Muscle of leg (tissue), 16 donors: ENCODE measurements at places on chromosomes 3 and 15. TPM values are rescaled to one million over a fixed set of nuclear protein-coding genes. Genes with fewer than 3 reads are reported as not detected.

ADGRG7 gene
- not detected for total RNA-seq

KNSTRN gene
- total RNA-seq = 22.2 TPM

INSYN1 gene
- 5.7 TPM for total RNA-seq

IL16 gene
- total RNA-seq = 3.9 TPM

OXTR gene
- total RNA-seq = 0.53 TPM

ALPK3 gene
- 35.9 TPM for total RNA-seq

SH3GL3 gene
- total RNA-seq = 8.6 TPM

MAGEL2 gene
- total RNA-seq = 9.2 TPM

DNAJC19 gene
- total RNA-seq = 34.7 TPM

ANKRD63 gene
- total RNA-seq = 0.22 TPM

APPL1 gene
- 60.3 TPM for total RNA-seq

CIP2A gene
- 11.8 TPM for total RNA-seq

NAA80 gene
- total RNA-seq = 5.1 TPM

AP3B2 gene
- total RNA-seq = 0.18 TPM

DNAH12 gene
- total RNA-seq = 0.58 TPM

PXK gene
- total RNA-seq = 17.7 TPM

GRCh38 chr15:48939648-48940047 is 24.1 kb downstream of the SHC4 start:
- no peaks in the 10 kb centered on the region for H3K27me3 ChIP-seq
- no peak overlapping the region for H3K4me3 ChIP-seq
- H3K36me3 ChIP-seq = no peaks in the 10 kb centered on the region
- no peaks in the 10 kb centered on the region for H3K4me1 ChIP-seq

DNA sequence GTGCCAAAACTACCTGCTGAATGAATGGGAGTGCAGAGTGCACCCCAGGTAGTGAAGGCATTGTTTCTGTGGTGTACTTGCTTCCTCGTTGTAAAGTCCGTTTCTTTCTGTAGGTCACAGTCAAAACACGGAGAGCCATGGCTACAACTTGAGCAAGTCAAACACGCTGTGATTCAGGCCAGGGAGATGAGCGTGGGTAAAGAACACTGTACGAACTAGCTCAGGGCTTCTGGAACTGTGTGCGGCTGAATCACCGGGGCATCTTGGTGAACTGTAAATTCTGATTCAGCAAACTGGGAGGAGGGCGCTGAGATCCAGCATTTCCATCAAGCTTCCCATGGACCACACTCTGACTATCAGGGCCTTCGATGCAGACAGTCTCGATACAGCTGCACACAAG is 5.0 kb upstream of the TNK2 start:
- no peaks in the 10 kb centered on the region for H3K36me3 ChIP-seq
- H3K27ac ChIP-seq = no peak overlapping the region
- peaks cover 11% of the 10 kb centered on the region for H3K27me3 ChIP-seq

DNA sequence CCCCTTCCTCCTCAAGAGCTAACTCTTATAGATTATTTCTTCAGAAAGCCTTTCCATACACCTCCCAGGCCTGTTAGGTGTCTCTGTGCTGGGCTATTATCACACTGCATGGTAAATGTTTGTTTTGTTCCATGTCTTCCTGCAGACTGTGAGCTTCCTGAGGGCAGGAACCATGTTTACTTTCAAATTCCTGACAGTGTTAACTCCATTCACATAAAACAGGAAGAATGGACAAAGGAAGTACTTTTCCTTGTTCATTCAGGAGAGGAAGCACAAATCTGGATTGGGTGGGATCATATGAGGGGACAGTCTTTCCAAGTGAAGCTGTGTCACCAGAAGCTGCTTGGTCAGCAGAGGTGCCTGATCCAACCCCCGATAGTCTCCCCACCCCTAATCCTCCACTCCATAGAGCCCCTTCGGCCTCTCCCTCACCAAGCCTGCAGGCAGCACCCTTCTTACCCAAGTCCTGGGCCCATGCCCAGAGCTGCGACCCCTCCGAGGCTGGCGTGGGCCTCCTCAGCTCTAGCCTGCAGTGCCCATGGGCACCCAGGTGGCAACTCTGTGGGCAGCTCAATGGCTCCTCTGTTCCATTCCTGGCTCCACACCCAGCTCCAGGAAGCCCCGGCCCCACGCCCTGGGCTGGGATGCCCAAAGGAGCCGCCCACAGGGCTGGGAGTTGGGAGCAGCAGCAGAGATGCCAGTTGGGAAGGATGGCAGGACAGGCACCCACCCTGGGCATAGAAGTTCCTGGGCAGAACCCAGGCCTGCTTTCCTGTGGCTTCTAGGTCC is 6.9 kb downstream of the SHF start:
- no peak overlapping the region for H3K4me3 ChIP-seq
- H3K4me1 ChIP-seq = peaks cover 32% of the 10 kb centered on the region
- no peak for DNase-seq
- no peak overlapping the region for H3K27ac ChIP-seq

- no peaks in the 10 kb centered on the region for H3K27me3 ChIP-seq
- no peak for DNase-seq
- H3K27ac ChIP-seq = no peak overlapping the region
Observed at GRCh38 chr3:79424811-79425210, 343.0 kb downstream of the ROBO1 start.

DNA sequence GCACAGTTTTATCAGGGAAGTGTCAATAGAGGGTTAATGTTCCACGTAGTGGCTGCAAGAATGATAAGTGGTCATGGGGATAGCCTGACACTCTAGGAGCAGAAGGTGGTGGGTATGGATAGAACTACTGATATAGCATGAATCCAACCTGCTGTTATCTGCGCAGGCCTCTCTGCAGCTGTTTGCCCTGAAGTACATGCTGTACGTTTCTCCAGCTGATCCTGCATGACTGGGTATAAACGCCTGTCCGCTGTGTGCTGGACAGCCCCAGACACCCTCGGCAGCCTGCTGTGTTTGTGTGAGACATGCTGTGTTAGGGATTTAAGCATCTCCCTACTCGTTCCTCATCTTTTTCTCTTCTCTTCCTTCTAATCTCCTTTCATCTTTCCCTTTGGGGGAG is 87.1 kb downstream of the LPP start:
- H3K27me3 ChIP-seq = no peaks in the 10 kb centered on the region
- H3K27ac ChIP-seq = peak overlapping the region; percentile 62
- peaks cover 5% of the 10 kb centered on the region for H3K4me1 ChIP-seq
- H3K4me3 ChIP-seq = no peak overlapping the region
- DNase-seq = peak; percentile 75

- no peak overlapping the region for H3K4me3 ChIP-seq
- DNase-seq = no peak
- H3K4me1 ChIP-seq = no peaks in the 10 kb centered on the region
- H3K27ac ChIP-seq = no peak overlapping the region
- no peaks in the 10 kb centered on the region for H3K27me3 ChIP-seq
Observed at GRCh38 chr3:173870976-173871375, 473.4 kb downstream of the NLGN1 start.

- H3K36me3 ChIP-seq = no peaks in the 10 kb centered on the region
- H3K27ac ChIP-seq = no peak overlapping the region
- H3K27me3 ChIP-seq = no peaks in the 10 kb centered on the region
- no peaks in the 10 kb centered on the region for H3K4me1 ChIP-seq
- no peak for DNase-seq
Observed at GRCh38 chr3:6168256-6168655, 692.7 kb upstream of the GRM7 start.

DNA sequence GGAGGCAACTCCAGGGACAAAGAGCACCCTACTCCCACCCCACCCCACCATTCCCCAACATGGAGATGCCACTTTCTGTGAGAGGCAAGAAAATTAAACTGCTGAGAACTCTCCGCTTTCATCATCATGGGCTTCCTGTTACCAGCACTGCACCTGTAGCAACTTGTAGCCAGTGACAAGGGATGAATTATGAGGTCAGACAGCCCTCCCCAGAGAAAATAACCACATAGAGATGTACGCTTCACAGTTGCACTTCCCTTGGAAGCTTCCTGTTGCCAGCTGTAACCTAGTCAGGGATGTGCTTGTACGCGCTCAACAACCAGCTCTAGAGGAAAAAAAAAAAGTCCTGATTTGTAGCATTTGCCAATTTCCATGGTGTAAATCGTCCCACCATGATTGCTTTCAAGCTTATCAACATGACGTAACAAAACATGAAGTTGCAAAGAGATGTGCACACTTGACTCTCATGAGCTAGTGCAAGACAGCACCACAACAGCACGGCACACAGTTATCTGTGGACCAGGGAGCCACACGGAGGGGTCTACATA is 145.4 kb downstream of the RAB11A start:
- H3K27me3 ChIP-seq = peaks cover 7% of the 10 kb centered on the region
- H3K4me3 ChIP-seq = no peak overlapping the region
- no peaks in the 10 kb centered on the region for H3K36me3 ChIP-seq
- no peak for DNase-seq
- no peaks in the 10 kb centered on the region for H3K4me1 ChIP-seq

- H3K27ac ChIP-seq = peak overlapping the region; percentile 25
- H3K27me3 ChIP-seq = no peaks in the 10 kb centered on the region
- H3K4me1 ChIP-seq = peaks cover 39% of the 10 kb centered on the region
- no peak overlapping the region for H3K4me3 ChIP-seq
Observed at GRCh38 chr15:64870353-64870752, 28.6 kb downstream of the PLEKHO2 start.

DNA sequence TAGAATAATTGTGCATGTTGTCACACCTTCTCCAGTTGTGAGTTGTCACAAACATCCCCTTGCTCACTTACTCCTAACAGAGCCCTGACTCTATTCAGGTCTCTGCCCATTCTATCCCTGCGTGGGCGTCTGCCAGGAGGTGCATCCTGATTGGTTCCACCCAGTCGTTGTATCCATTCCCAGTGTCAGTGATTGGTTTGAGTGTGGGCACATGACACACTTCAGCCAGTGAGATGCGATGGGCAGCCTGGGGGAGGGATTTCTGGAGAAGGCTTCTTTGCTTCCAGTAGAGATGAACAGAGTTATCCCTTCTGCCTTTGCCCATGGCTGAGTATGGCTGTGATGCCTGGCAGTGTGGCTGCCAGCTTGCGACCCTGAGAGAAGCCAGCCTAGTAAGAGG is 18.7 kb downstream of the PXYLP1 start:
- no peak overlapping the region for H3K27ac ChIP-seq
- H3K27me3 ChIP-seq = no peaks in the 10 kb centered on the region
- no peaks in the 10 kb centered on the region for H3K36me3 ChIP-seq
- DNase-seq = no peak
- H3K4me1 ChIP-seq = peaks cover 6% of the 10 kb centered on the region

DNA sequence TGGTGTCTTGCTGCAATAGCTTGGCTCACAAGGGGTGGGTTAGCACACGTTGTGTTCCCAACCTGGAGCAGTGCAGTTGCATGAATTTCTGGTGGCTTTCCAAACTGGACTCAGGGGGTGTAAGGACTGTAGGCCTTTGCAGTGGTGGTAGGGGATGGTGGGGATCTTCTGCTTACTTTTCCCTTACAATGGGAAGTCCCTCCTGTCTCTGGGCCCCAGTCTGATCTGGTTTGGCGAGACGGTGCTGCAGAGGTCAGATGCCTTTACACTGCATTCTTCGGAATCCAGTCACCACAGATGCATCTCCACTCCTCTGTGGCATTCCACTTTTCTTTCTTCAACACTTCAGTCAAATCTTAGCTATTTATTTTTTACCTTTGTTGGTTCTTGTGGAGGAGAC is 132.1 kb downstream of the DOCK3 start:
- no peak for DNase-seq
- no peaks in the 10 kb centered on the region for H3K36me3 ChIP-seq
- H3K27ac ChIP-seq = no peak overlapping the region
- peaks cover 2% of the 10 kb centered on the region for H3K4me1 ChIP-seq
- no peak overlapping the region for H3K4me3 ChIP-seq
- H3K27me3 ChIP-seq = no peaks in the 10 kb centered on the region

DNA sequence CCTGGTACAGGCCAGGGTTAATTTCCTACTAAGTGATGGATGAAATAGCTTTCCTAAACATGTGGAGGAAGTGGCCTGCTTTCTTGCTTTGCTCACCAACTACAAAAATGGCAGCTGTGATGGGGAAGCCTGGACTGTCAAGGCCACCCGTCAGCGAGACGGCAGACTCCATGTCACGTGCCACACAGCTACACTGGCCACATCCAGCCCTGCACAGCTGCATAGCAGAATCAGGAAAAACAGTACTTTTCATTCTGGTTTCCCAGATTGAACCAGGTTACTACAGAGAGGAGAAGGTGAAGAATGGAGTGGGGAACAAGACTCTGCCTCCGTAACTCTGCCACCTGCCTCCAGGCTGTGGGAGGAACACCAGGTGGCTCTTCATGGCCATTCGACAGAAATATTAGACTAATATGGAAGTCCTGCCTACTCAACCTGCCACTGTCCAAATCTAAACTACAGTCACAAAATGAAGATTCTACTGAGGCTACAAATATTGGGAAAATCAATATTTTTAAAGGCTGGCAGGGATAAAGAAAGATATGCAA is 174.3 kb downstream of the MAGI1 start:
- H3K36me3 ChIP-seq = no peaks in the 10 kb centered on the region
- no peak overlapping the region for H3K4me3 ChIP-seq
- no peaks in the 10 kb centered on the region for H3K27me3 ChIP-seq
- no peak for DNase-seq
- no peak overlapping the region for H3K27ac ChIP-seq

GRCh38 chr3:149386299-149386606 is 8.8 kb upstream of the TM4SF1 start:
- no peaks in the 10 kb centered on the region for H3K27me3 ChIP-seq
- peaks cover 3% of the 10 kb centered on the region for H3K4me1 ChIP-seq
- no peak for DNase-seq
- H3K27ac ChIP-seq = peak overlapping the region; percentile 74

DNA sequence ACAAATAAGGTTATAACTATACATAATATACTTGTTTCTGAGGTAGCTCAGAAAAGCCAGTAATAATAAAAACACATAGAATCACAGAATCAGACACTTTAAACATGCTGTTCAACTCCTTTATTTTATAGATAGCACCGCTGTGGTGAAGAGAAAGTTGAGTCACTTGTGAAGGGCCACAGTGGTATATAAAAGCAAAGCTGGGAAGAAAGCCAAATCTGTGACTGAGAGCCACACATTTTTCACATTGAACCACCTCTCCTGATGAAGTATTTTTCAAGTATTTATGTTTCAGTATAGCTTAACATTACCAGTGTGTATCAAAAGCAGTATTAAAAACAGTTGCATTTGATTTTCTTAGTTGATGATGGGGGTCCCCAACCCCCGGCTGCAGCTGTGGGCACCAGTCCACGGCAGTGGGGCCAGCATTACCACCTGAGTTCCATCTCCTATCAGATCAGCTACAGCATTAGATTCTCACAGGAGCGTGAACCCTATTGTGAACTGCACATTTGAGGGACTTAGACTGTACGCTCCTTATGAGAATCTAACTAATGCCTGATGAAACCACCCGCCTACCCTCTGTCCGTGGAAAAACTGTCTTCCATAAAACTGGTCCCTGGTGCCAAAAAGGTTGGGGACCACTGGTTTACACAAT is 46.2 kb downstream of the TBL1XR1 start:
- H3K4me1 ChIP-seq = peaks cover 11% of the 10 kb centered on the region
- DNase-seq = peak; percentile 46
- no peaks in the 10 kb centered on the region for H3K27me3 ChIP-seq

- H3K4me3 ChIP-seq = no peak overlapping the region
- H3K27me3 ChIP-seq = no peaks in the 10 kb centered on the region
- peaks cover 16% of the 10 kb centered on the region for H3K36me3 ChIP-seq
- peaks cover 12% of the 10 kb centered on the region for H3K4me1 ChIP-seq
- DNase-seq = no peak
Observed at GRCh38 chr3:52289338-52289746, 1.7 kb downstream of the GLYCTK start.

- no peaks in the 10 kb centered on the region for H3K36me3 ChIP-seq
- no peaks in the 10 kb centered on the region for H3K27me3 ChIP-seq
- DNase-seq = peak; percentile 56
- peaks cover 7% of the 10 kb centered on the region for H3K4me1 ChIP-seq
Observed at GRCh38 chr3:183489455-183490210, 61.2 kb upstream of the MCF2L2 start.
